CD4-positive, alpha-beta T cell treated with Interleukin-6 at 100 ng/mL for 8 hours (primary cell): ENCODE measurements at places on chromosomes 1 and 21.

- DNase-seq = no peak
Measured at GRCh38 chr1:54850737-54851136, 36.3 kb downstream of the DHCR24 start.

DNA sequence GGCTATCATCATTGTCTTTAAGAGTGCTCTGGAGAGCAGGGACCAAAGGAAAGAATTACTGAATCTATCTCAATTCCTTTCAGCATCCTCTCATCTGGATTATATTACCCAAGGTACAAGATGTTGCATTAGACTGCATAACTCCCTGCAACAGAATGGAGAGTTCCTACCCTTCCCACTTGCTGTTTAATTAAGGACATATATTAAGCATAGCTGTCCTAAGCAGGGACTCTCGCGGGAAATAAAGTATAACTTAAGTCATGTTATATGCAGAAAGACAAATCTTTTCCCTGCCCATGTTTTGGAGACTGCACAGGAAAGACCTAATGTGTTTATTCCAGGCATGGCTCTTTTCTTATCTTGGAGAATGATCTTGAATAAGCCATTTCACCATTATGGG, 6.8 kb upstream of the JAM2 start:
- no peak for DNase-seq

DNA sequence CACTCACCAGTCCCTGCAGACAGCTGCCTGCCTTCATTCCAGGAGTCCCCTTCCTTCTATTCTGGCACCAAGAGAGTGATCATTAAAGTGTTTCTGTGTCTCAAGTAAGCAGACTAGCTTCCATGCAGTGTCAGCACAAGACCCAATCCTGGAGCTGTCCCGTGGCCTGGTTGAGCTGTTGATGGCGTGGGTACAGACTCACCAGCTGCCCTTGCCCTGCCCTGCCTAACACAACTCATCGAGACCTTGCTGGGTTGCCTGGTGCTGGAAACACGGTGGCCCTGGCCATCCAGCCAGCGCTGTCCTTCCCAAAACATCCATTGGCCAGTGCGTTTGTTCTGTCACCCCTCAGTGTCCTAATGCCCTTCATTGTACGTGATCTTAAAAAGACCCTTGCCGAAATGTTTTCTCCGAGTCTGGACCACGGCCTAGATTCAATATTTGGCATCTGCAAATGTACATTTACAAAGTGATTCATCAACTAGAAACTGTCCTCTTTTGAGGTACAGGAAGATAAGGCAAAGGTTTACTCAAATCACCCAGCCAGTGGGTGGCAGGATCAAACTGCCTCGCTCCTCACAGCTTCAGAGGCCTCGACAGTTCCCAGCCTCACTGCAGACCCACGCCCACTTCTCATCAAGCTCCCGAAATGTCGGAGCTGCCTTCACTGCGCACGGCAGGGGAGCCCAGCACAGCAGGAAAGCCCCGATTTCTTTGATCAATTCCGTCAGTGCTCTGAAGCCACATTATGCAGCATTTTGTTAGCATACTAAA, 494.2 kb downstream of the KIF26B start:
- DNase-seq = no peak

DNA sequence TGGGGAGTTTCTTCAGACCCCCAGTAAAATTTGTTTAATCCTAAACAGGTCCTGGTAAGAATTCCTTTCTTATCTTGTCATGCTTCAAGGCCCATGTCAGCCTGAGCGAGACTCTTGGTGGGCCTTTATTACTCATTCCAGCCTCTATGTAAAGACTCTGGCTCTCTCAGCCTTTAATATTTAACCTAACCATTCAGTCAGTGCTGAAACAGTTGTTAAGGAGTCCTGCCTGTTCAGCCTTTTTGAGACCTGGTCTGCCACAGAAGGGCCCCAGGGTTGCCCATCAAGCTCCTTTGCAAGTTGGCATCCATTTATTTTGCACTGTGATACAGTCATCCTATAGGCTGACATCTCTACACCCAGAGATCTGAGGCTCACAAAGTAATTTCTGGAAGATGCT, 107.7 kb upstream of the VANGL1 start:
- no peak for DNase-seq

DNA sequence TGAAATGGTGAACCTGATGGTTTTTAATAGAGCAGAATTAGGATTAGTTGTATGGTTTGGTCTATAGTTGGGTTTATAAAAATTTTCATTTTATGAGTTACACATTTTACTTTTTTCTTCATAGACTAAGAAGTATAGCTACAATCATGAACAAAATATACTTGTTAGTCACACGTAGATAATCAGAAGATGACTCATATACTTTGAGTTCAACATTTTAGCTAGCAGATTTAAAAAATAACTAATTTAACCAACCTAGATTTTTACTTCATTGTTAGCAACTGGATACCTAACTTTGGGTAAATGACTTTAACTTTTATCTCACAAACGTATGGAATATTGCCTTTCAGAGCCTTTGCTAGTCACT, 27.9 kb downstream of the MORC3 start:
- DNase-seq = no peak

DNA sequence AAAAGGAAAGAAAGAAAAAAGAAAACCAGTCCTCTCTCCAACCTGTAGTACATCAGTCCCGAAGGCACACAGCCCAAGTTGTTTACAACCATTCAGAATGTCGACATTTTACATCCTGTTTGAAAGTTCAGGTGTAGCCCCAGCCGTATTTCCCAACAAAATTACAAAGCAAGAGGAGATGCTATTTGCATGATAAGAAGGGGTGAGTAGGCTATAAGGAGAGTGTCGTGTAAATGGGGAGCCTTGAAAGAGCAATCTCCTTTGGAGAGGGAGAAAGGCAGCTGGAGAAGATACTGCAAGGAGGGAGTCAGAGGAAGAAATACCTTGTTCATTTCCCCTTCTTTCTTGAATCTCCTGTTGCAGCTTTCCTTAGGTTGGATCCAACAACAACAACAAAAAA, 35.5 kb upstream of the DENND1B start:
- DNase-seq = no peak

DNA sequence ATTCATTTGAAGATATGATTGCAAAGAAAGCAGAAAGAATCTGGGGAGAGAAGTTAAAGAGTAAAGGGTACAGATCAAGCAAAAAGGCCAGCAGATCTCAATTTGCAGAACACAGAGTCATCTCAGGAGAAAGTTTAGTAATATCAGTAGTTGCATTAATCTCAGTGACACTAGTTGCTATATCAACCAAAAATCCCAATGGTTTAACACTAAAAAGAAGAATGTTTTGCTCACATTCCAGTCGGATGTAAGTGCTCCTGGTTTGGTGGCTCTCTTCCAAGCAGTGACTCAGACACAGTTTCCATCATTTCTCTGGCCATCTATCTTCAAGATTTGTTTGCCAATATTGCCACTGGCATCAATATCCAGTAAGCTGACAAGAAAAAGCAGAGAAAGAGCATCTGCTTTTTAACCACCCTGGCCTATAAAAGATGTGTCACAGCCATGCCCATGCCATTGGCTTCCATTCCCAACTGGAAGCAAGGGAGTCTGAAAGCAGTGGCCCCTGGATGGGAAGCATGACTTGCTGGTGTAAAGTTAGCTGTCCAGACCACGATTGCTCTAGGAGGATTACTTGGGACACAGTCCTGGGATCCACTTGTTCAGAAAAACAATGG, 45.5 kb upstream of the AIM2 start:
- DNase-seq = no peak

DNA sequence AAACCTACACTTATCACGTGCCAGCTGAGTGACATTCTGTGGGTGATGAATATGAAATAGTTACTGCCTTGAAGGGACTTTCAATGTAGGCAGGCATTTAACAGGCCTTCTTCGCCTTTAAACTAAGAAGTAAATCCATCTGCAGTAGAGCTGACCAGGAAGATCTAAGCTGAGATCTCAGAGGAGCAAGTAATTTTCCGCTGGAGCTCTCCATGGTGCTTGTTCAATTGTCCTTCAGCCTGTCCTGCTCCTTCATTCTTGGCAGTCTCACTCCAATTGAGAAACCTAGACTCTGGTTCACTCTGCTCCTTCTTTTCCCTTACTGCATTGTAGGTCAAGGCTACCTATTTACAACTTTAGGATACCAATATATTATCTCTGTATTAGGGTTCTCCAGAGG, 183.5 kb downstream of the HMCN1 start:
- no peak for DNase-seq

GRCh38 chr1:113930499-113931161, 1.5 kb downstream of the HIPK1 start:
- peak; percentile 69 for DNase-seq

GRCh38 chr1:98045211-98045766, 124.5 kb upstream of the DPYD start:
- DNase-seq = no peak

GRCh38 chr1:86387916-86388627, 8.1 kb downstream of the ODF2L start:
- DNase-seq = no peak

- no peak for DNase-seq
Measured at GRCh38 chr1:81006502-81006901, 794.2 kb upstream of the ADGRL2 start.

DNA sequence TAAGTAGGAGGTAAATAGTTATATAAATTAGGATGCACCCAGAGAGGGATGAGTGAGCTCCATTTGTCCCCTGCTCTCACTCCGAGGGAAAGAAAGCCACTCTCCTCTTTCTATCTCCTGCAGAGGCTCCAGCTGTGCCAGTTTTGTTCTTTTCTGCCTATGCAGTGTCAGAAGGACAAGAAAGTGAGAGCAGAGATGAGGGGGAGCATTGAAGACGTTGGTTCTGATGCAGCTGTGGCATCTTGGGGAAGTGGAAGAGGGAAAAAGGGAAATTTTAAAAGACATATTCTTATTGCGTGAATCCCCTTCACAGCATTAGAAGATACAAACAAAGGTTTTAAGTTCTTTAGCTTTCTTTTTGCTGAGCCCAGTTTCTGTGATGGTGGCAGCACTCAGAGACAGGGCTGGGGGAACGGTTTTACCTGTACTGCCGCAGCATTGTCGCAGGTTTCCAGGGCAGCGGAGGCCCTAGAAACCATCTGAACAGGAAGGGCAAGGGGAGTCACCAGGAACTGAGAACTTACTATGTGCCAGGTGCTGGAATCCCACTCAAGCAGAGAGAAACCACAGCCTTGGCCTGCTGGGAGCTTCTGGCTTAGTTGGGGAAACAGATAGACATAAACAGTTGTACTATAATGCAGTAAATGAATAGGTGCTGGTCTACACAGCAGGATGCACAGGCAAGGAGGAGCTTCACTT, 44.9 kb upstream of the USP24 start:
- no peak for DNase-seq

DNA sequence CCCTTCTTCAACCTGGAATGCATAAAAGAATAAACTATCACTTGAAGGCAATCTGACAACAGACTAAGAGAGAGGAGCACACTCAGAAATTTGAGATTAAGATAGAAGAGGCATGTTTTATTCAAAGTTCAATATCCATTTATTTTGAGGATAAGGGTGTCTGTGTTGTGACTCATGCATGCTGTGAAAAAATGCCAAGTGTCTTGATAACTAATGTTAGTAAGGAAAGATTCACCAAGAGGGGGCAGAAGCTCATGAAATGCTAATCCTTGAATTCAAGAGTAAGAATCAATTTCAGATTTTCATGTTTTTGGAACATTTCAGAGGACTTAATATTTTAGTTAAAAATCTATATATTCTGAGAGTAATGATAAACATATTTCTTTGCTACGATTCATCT, 94.0 kb downstream of the IFI44 start:
- DNase-seq = no peak

DNA sequence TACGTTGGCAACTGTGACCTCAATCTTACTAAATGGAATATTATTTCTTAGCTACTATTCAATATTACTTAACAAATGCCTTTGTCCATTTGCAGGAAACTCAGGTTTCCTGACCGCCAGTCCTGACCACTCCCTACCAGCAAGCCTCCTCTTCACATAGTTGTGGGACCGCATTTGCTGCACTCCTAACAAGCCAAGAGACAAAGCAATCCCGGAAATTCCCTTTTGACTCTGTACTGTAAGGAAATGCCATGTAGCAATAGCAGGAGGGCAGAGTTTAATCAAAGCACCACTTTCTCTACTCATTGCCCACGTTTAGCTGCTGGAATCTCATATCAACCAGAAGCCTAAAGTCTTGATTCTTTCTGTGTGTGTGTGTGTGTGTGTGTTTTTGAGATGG, 28.1 kb upstream of the ACBD6 start:
- no peak for DNase-seq

GRCh38 chr1:28099050-28099769, 10.8 kb upstream of the EYA3 start:
- DNase-seq = no peak

DNA sequence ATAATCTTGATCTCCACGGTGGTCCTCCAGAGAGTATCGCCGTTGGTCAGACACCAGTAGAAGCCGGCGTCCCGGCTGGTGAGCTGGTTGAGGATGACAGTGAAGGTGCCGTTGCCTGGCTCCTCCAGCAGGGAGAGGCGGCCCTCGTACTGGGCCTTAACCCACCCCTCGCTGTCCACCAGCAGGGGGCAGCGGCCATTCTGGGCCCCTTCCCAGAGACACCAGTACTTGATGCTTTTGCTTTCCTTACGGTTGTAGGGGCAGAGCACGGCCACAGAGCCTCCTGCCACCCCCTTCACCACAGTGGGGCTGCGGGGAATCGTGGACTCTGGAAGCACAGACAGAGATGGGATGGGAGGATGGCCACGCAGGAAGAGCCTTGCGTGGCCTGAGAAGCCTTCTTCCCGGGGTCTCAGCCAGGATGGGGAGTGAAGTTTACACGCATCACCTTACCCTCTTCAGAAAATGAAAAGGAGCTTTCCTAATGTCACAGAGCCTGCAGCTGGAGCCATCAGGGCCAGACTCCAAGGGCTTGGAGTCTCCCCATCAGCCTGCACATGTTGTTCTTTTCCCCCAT, 10.7 kb downstream of the PIGR start:
- DNase-seq = no peak
